ENCODE measurements at places on chromosomes 16 and 17.

- DNase-seq: no peak
Measured at GRCh38 chr17:12979826-12980500, 37.9 kb downstream of the ELAC2 start.

DNA sequence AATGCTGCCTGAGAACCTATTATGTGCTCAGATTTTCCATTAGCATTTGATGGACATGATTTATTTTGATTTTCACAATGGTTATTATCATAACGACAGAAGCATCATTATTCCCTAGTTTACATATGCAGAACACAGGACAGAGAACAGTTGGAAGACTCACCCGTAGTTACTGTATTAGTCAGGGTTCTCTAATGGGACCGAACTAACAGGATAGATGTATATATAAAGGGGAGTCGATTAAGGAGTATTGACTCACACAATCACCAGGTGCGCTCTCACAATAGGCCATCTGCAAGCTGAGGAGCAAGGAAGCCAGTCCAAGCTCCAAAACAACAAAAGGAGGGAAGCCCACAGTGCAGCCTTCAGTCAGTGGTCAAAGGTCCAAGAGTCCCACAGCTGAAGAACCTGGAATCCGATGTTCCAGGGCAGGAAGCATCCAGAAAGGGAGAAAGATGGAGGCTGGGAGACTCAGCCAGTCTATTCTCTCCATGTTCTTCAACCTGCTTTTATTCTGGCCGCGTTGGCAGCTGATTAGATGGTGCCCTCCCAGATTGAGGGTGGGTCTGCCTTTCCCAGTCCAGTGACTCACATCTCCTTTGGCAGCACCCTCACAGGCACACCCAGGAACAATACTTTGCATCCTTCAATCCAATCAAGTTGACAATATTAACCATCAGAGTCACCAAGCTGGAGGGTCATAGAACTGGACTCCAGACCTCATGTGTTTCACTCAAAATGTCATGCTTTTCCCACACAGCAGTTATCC is 92.7 kb upstream of the XYLT1 start:
- no peak for DNase-seq

DNA sequence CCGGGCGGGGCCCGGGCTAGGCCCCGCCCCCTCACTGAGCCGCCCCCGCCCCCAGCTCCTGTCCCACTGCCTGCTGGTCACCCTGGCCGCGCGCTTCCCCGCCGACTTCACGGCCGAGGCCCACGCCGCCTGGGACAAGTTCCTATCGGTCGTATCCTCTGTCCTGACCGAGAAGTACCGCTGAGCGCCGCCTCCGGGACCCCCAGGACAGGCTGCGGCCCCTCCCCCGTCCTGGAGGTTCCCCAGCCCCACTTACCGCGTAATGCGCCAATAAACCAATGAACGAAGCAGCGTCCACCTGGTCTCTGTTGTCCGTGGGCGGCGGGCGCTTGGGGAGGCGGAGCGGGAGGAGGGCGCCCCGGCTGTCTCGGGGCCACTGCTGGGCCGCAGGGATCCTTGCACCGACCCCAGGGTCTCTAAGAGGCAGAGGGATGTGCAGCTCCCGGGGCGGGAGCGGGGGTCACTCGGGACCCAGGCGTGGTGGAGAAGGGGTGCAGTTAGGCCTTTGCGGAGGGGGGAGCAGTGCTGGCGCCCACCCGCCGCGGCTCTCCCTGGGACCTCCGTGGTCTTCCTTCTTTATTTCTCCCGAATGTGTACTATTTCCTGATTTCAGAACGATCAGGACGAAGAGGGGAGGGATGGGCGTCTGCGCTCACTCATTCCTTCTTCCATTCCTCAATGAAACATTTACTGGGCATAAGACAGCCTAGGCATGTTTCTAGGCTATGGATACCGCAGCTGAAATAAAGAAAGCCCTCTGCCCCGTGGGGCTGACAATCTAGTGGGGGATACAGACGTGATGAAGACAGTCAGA is 2.0 kb downstream of the HBZ start:
- DNase-seq: peak; percentile 35

DNA sequence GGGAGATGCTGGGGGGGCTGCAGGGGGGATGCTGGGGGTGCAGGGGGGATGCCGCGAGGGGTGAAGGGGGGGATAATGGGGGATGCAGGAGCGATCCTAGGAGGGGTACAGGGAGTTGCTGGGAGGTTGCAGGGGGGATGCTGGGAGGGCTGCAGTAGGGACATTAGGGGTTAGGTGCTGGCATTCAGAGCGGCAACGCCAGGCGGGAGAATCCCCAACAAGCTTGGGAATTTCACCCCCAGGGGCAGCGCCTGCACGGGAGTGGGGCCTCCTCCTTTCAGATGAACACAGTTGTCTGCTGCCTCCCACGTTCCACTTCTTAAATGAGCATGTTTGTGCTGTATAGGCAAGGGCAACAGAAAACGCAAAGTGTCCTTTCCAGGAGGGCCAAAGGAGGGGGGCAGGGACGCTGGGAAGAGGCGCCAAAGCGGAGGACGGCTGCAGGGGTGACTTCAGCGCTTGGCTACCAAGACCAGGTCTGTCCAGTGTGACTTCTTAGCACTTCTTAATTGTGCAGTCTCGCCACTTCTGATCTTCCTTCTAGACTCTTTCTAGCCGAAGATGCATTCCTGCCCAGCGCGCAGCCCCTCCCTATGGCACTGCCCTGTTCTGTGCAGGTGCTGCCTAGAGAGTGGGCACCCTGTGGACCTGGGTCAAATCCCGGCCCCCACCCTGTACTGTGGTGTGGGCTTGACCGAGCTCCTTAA is 2.0 kb upstream of the SLC6A4 start:
- no peak for DNase-seq

GRCh38 chr17:40293363-40293762 is 5.7 kb downstream of the CDC6 start:
- DNase-seq: no peak

- no peak for DNase-seq
Measured at GRCh38 chr17:42548993-42549755, 3.5 kb upstream of the HSD17B1 start.

DNA sequence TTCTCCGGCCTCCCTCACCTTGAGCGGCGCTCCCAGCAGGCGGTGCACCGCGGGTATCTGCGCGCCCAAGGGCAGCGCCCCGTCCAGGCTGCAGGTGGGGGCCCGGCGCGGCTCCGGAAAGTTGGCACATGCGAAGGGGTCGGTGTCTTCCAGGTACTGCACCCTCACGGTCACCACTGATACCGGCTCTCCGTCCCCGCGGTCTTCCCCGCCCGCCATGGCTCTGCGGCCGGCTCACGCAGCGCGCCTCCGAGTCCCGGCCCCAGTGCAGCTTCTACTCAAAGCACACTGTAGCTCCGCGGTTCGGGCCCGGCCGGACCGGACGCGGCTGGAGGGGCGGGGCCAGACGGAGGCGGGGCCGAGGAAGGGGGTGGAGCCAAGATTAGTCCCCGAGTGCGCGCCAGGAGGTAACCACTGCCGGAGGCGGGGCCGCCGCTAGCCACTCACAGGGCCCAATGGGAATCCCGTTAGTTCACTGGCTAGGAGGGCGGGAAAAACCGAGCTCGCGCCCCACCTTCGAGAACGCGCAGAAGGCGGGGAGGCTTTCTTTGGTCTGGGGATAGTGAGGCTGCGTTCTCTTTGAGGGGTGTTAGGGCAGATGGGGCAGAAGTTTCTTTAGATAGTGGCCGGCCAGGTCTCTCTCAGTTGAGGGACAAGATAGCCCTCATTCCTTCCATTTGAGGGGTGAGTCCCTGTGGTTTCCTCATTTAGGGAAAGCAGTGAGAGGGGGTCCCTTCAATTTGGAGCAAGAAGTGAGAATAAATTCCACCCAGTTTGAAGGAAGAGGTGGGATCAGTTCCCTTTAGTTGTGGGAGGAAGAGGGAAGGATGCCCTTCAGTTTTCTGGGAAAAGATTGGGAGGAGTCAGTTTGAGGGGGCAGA is at the start of gene FHOD1:
Gene FHOD1, minus strand, starts transcription at position 290 of the 881 bp plus-strand sequence. Its CDS starts 71 bp downstream, at position 219.
- peak; percentile 97 for DNase-seq

GRCh38 chr17:57601143-57601735 is 143.9 kb downstream of the CCDC182 start:
- no peak for DNase-seq

GRCh38 chr17:881778-882177 is 97.8 kb downstream of the NXN start:
- no peak for DNase-seq

- peak; percentile 59 for DNase-seq
Measured at GRCh38 chr17:1882836-1883235, 53.0 kb downstream of the RPA1 start.
